ENCODE measurements at places on chromosomes 7 and 10.

DNA sequence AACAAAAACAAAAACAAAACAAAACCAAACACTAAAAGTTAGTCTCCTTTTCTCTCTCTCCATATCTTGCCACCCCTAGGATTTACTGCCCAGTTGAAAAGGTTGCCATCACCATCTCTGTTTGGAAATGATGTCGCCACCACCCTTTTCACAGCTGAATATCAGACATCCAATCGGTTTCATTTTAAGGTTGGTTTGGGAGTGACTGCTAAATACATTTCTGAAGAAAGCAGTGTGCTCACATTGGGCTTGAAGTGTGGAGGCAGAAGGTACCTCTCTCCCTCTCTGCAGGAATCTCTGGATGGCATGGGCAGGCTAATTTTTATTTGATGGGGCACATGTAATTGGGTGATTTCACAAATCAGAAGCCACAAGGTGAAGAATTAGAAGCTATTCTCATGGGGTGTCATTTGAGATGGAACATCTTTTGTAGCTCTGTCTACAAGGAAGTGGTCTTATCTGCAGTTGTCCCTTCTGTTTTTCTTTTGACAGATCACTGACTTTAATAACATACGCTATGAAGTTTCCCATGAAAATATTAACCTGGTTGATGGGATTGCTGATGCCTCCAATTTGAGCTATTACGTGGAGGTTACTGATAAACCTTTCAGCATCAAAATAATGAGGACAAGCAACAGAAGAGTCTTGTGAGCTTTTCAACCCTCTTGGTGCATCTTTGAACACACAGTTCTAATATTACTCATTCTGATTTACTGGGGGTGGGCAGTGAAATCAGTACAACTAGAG lies 20.1 kb downstream of the MGAM2 start:
- DNase-seq, result no peak

DNA sequence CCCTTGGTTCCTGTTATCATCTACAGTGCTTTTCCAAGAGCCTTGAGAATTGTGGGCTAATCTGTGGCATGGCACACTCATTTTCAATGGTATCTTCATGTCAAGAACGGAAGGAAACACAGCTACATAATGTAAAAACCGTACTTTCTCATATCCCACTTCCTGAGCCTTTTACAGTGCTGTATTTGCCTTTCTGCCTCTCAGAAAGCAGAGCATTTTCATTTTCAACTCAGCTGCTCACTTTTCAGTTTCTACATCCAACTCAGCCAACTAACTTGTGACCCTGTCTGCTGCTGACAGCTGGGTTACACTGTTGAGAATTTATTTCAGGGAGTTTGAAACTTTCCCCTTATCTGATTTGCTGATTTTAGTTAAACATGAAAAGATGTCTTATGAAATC lies 875.8 kb upstream of the KCND2 start:
- no peak for DNase-seq

DNA sequence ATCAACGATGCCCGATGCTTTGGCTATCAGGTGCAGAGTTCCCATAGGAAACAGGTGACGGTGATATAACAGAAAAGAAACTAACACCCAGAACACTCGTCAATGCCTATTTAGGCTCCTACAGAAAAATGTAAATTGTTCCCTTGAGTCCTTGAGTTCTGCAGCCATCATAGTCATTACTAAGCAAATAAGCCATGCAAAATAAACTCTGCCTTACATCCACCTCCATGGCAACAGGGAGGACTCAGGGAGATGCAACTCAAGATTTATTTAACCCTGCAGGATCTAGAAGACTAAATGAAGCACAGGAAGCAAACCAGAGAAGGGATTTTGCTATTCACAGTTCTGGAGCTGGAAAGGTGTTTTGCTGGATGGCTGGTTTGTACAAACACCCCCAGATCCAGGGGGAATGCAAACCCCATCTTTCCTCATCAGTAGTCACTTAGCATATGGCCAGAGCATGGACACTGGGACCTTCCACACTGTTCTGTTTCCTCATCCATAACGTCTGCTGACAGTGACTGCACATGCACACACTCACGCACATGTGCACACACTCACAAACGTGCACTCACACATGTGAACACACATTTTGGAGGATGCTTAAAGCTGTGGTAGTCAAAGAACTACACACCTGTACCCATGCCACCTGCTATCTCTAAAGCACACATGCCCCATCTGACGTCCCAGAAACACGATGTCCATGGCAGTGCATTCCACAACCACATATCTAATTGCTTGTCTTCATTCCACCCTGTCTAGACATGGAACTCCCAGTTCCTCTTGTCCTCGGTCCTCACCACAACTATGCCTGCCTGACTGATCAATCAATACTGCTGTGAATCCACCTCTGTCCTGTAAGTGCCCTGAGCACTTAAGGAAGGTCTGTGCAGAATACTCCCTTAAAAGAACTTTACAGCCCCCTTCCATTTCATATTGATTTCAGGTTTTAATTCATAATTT lies 178.2 kb downstream of the COBL start:
- DNase-seq, result no peak

DNA sequence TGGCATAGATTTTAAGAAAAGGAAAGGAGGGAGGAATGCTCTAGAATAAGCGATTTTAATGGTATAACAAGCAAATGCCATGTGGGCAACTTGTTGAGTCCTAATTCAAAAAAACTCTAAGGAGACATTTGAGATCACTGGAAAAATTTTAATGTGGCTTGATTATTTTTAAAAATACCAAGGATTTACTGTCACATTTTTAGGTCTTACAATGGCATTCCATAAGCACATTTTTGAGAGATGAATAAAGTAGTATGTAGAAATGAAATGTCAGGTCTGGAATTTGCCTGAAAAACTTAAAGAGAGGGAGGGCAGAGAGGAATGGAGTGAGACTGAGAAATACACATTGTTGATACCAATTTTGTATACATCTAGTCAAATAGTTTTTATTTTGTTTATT lies 20.3 kb downstream of the NCAPG2 start:
- peak; percentile 67 for DNase-seq

DNA sequence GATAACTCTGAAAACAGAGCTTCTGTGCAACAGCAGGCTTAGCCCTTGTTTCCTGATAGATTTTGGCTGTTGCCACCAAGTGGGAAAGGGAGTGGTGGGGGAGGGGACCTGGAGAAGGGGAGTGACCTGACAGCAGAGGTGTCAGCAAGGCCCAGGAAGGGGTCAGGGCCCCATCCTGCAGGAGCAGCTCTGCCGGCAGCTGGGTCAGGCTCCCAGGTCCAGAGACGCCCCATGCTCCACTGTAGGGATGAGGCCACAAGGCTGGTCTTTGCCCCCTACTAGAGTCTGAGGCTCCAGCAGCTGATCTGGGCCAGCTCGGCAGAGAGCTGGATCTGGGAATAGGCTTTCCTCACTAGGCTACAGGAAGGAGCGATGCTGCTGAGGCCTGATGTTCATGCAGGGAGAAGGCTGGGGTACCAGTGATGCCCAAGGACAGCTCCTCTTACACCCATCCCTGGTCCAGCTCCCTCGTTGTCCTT lies 44.0 kb upstream of the ZMIZ1 start:
- no peak for DNase-seq

DNA sequence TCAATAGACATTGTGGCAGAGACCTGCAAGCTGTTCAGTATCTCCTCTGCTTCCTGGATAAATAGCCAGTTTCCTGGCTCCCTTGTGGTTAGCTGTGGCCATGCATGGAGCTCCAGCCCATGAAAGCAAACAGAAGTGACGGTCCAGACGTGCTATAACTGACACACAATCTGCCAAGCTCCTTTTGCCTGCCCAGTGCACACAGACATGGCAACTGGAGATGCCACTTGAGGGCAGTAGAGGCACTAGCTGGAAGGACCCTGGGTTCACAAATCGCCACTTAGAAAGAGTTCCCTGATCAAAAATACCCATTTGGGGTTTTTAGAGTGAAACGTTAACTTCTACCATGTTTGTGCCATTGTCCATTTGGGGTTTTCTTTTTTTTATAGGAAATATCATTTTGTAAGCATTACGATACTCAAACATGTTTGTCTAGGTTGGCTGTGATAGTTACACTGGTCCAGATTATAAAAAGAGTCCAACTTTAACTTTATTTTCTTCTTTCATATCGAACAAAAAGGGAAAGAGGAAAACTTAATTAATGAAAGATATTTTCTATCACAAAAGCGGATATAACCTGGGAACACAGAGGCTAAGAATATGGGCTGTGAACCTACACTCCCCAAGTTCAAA lies 31.3 kb downstream of the KIN start:
- DNase-seq, result peak; percentile 11

GRCh38 chr7:69871213-69871885 lies 273.1 kb downstream of the AUTS2 start:
- DNase-seq, result peak; percentile 91

- peak; percentile 2 for DNase-seq
Measured at GRCh38 chr7:64630496-64630895, 35.4 kb upstream of the ZNF107 start.

GRCh38 chr10:8056871-8057331 lies 2.4 kb downstream of the GATA3 start:
- DNase-seq, result no peak

GRCh38 chr10:37957841-37958240 lies 18.6 kb downstream of the ZNF25 start:
- no peak for DNase-seq

DNA sequence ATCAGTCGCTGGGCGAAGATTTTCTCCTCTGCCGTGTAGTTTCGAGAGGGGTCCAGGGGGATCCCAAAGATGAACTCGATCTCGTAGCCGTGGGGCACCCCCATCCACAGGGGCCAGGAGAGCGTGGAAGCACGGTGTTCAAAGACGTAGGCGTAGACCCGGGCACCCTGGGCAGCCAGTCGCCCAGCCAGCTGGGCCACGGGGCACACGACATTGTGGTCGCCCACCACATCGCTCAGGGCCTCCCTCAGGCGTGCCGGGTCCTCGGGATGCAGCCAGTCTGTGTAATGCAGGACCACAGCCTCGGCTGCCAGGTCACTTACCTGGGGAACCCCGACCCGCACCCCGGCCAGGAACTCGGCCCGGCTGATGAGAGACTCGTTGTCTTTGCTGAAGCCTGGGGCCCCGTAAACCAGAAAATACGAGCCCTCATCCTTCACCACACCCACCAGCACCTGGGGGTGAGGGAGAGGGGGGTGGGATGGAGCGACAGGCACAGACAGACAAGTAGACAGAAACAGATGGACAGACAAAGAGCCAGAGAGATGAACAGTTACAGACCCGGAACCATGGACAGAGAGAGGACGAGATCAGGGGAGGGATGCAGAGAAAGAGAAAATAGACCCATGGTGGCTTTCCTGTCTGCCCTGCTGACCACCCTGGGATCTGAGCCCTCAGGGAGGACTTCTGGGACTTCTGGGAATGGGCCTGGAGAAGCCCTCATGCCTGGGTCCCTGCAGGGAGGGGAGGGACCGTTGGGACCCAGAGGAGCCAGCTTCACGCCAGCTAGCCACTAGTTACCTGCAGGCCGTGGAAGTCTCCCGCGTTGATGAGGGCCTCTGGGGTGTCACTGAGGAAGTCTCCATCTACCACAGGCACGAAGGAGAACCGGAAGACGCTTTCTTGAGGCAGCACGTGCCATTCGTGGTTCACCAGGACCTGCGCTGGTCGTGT lies 3.0 kb downstream of the ACHE start:
- DNase-seq, result no peak

- DNase-seq, result peak; percentile 0
Measured at GRCh38 chr10:73359492-73359891, 828 bp upstream of the CFAP70 start.

GRCh38 chr10:28669227-28670173 lies 7.8 kb upstream of the BAMBI start:
- DNase-seq, result no peak

DNA sequence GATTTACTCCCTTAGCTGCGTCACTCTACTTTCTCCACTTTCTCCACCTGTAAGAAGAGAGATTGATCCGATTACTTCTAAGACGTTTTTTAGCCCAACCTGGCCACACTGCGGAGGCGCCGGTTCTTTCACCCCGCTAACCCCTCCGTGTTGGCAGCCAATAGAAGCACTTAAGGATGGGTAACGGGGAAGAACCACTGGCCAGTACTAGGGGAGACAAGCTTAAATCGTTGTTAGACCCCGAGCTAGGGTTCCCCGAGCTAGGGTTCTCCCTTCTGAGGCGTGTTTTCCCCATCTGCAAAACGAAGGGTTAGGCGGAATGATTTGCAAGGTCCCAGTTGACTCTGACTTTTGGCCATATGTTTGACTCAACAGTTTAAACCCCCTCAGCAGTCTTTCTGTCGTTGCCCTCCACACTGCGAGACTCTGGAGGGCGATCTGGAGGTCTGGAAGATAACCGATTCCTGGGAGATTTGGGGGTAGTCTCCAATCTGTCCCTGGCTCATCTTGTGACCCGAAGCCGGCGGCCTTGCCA lies 644 bp downstream of the UMAD1 start:
- DNase-seq, result peak; percentile 12
